ENCODE measurements at places on chromosomes 5 and 9.

DNA sequence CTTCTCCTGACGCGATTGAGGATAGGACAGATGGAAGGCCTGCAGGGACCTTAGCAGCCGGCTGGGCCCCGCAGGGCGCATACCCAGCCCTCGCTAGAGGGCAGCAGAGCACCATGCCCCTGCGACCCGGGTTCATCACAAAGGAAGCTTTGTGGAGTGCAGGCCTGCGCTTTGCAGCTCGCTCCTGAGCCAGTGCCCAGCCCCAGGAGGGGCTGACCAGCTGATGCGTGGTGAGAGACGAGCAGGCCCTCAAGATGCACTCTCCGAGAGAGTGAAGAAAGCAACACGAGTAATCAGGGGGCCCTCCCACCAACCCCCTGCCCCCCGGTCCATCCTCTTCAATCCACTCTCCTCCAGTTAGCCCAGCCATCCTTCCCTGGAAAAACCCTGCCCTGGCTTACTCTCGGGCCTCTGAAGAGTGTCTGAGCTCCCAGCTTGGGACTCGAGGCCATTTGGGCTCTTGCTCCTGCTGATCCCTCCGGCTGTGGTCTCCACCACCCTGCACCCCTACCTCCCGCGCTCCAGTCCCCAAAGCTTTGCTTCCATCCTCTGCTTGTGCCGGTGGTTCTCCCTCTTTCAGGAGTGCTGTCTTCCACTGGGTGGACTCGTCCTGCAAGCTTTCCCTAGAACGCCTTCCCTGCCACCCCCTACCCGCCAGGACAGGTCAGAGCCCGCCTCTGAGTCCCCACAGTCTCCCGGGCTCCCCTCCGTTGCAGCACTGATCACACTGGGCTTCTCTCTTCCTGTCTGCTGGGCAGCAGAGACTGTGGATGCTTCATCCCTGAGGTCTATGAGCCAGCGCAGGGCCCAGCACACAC is 9.1 kb upstream of the KIF12 start:
- DNase-seq, result peak; percentile 67

GRCh38 chr5:41776435-41776834 is 93.8 kb downstream of the OXCT1 start:
- DNase-seq, result no peak

DNA sequence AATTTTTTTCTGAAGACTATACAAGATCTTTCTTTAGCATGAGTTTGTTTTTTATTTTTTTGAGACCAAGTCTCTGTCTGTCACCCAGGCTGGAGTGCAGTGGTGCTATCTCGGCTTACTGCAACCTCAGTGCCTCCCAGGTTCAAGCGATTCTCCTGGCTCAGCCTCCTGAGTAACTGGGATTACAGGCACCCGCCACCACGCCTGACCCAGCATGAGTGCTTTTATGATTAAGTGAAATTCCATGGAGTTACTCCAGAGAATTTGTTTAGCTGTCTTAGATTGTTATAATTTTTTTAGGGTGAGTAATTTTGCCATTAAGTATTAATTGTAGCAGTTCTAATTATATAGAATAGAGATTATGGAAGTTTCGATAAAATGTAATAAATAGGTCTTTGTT is 14.3 kb downstream of the YTHDC2 start:
- no peak for DNase-seq

DNA sequence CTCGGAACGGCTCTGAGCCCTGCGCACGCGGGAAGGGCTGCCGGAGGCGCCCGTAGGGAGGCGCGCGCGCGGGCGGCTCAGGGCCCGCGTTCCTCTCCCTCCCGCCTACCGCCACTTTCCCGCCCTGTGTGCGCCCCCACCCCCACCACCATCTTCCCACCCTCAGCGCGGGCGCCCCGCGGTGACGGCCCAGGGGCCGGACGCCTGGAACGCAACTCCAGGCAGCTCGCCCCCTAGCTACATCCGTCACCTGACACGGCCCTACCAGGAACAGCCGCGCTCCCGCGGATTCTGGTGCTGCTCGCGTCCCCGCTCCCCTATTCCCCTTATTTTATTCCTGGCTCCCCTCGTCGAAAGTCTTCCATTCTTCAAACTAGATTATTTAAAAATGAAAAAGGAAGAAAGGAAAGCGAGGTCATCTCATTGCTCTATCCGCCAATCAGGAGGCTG is at the start of gene CDKN2B-AS1:
Gene CDKN2B-AS1 (plus strand): TSS at position 236 of the 450 bp plus-strand sequence.
- peak; percentile 52 for DNase-seq

DNA sequence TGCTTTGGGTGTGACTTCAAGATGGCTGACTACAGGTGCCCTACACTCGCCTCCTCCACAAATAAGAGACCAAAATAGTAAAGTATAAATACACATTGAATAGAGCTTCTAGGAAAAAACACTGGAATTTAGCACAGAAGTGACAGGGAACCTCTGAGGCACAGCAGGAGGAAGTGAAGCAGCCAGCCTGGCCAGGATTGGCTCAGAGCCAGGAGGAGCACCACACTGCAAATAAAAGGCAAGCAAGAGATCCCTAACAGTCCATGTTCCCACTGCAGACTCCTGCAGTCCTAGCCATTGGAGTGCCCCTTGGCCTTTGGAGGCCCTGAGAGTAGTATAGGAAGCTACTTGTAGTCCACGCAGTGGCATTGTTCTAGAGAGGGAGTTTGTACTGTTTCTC is 186.7 kb upstream of the TLX3 start:
- no peak for DNase-seq

DNA sequence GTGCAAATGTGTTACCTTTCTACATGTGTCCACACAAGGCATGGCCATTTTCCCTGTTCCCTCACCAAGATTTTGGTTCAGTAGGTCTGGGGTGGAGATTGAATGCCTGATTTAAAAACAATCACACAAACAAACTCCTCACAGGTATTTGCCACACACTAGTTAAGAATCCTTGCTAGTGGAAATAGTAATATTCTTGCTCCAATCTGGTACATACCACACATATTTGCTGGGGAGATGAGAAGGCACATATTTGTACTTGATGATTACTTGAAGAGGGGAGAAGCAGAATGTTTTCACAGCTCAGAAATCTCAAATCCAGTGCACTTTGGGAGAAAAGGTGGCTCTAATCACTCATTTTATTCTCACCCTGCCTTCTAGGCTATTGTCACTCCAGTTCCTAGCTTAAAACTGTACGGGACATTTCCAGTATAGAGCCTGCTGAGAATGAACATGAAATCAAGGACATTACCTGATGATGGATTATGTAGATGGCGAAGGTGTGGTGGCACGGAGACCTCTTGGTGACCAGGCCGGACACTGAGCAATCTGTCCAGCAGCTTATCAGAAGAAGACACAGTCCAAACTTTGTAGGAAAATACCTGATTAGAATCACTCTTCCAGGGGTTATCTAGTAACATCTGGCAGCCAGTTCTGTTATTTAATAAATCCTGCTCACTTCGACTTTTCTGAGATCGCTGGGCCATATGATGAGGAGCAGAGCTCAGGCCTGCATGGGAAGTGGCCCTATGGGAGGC is 116.1 kb upstream of the IL6ST start:
- no peak for DNase-seq

GRCh38 chr5:68283766-68284165 is 68.2 kb downstream of the PIK3R1 start:
- no peak for DNase-seq

DNA sequence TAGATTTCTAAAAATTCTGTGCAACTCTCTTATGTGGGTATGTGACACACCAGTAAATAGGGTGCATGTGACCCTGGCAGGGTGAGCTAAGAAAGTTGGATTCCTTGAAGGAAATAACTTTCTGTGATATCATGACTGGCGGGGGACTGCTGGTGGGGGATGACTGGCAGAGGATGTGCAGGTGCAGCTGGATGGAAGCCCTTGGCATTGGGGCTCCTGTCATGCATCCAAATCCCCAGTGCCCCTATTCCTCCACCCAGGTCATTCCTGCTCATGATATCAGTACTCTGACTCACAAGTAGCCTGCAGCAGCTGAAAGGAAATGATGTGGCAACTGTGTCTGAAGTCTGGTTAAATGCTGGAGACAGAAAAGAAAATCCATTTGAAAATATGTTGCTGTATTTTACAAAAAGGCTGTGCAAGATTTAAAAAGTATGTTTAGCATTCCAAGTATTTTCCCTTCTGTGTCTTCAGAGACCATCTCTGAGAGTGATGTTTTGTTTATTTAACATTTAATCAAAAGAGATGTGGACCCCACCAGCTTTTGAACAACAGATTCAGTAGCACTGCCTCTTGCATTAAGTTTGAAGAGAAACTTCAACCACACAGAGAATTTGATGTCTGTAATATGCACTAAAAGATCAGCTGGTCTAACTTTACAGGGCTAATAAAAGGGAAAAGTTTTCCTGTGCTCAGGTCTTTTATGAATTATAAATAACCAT is 17.9 kb upstream of the ZSWIM6 start:
- DNase-seq, result no peak

DNA sequence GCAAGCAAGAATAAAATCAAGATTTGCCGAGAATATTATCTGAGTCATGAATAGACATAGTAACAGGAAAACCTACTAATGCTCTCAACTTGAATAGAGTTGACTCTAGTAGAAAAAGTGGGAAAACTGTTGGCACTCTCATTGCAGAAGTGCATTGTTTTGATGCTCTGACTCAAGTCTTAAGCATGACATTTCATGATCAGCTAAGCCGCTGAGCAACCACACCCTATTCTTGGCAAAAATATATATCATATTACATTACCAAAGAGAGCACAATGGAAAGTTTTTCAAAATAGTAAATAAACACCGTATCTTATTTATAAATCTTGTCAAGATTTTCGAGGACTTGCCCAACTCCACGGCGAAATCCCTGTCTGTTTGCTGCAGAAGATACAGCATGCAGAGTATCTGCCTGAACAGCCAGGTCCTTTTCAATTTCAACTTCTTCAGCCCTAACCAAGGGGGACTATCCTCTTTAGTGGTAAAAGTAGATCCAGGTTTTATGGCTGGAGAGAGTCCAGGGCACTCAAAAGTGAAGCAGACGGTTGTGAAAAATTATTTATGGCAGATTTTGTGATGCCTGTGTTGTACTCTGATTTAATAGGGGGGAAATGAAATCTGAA is 13.9 kb upstream of the ADAMTSL1 start:
- DNase-seq, result no peak

DNA sequence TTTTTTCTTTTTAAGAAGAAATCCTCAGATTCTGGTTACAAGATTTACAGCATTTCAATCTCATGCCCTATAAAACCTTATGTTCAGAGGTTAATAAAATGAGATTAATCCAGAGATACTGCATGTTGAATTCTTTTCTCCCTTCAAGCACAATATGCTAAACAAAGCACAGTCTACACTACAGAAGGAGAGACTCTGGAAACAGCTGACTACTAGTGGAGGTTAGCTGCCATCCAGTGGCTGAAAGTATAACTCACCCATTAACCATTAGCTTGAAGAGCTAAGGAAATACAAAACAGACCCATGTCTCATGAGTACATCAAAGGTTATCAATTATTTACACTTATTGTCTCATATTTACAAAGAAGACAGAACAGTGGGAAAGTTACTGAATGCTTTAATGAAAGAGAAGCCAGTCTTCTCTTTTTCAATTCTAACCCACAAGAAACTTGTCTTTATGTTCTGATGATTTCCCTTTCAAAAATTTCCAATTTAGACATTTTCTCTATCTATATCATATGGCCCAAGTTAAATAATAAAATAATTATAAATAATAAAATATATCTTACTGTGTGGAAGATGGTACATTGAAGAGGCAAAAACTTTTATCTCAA is 12.7 kb upstream of the DNAH5 start:
- no peak for DNase-seq

DNA sequence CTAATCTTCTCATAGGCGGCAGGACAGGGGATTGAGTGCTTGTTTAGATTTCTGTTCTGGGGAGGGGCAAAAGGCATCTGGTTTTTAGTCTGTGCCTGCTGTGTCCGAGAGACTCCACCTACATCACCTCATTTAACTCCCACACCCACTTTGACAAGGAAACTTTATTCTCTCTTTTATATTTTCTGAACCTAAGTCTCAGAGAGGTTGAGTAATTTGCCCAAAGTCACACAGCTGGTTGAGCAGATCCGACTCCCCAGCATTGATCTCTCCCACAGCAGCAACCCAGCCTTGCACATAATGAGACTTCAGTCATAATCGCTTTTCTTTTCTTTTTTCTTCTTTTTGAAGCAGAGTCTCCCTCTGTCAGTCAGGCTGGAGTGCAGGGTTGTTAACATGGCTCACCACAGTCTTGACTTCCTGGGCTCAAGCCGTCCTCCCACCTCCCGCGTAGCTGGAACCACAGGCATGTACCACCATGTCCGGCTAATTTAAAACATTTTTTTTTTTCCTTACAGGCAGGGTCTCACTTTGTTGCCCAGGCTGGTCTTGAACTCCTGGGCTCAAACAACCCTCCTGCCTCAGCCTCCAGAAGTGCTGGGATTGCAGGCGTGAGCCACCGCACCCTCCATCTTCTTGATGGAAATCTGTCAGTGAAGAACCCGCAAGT is 36.5 kb upstream of the ANKRD33B start:
- no peak for DNase-seq

- no peak for DNase-seq
These were observed 16.5 kb downstream of the GAPT start for GRCh38 chr5:58507715-58508114.

DNA sequence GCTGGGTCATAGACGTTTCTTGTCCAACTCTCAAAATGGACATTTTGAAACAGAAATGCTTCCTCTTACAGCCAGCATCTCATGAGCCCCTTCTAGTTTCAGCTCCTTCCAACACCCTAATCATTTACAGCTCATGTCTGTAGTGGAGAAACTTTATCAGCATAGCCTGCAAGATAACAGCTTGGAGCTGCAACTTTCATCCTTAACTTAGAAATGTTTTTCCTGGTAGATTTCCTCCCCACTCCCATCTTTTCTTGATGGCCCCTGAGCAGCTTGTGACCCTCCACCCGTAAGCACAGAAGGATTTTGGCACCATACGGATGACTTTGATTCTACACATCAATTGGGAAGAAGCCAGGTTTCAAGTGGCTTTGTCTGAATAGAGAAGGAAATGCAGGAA is 53.5 kb upstream of the TGFBR1 start:
- no peak for DNase-seq

DNA sequence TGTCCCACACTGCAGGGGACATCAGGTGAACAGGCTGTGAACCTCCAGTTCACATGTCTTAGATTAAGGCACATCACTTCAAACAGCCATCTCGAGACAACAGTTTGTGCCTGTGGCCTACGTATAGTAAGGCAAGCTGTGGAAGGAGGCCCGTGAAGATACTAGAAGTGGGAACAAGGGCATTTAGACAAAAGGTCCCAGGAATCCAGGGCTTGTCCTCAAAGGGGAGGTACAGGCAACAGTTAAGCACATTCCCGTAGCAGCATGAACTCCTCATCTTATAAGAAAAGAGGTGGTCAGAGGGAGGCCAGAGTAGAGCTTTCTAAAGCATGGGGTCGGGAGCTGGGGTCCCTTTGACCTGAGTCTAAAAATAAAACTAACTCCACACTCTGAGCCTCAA is 122.5 kb upstream of the TRPM3 start:
- no peak for DNase-seq

GRCh38 chr5:43973318-43973717 is 370.3 kb downstream of the NNT start:
- DNase-seq, result no peak

GRCh38 chr9:128733256-128733655 is 9.3 kb upstream of the ZDHHC12 start:
- no peak for DNase-seq
